ENCODE measurements at places on chromosomes 2 and 18.

GRCh38 chr2:215884451-215885087 is 128.8 kb downstream of the MREG start:
- DNase-seq: no peak

DNA sequence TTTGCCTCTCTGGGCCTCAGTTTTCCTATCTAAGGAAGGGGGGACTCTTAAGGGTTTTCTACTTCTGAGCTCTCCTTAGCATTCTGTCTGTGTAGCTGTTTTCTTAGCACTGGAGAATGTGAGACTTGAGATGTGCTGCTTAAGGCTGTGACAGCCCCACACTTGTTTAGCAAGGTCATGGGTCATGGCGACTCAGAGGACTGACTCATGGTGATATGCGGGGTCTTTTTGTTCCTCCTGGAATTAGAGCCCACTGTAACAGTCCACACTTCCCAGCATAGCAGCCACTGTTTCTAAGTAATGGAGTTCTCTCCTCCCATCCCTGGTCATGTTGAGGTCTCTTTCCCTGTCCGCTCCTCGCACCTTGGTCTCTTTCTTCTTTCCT is 4.1 kb upstream of the LPIN1 start:
- DNase-seq: no peak

DNA sequence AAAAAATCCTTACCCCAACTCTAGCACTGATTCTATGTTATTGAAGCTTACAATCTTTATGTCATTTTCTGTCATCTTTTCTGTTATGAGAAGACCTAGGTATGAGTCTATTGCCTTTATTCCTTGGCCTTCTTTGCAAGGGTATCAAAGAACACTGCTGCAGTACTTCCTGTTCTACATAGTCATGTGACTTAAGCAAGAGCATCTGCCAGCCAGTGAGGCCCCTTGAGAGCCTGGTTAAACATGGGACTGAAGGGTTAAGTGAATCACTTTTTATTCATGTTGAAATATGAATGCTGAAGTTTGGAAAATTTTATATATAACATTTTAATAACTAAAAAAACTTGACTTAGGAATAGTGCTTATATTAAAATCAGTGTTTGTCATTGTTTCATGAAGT is 844 bp upstream of the CPS1 start:
- no peak for DNase-seq

DNA sequence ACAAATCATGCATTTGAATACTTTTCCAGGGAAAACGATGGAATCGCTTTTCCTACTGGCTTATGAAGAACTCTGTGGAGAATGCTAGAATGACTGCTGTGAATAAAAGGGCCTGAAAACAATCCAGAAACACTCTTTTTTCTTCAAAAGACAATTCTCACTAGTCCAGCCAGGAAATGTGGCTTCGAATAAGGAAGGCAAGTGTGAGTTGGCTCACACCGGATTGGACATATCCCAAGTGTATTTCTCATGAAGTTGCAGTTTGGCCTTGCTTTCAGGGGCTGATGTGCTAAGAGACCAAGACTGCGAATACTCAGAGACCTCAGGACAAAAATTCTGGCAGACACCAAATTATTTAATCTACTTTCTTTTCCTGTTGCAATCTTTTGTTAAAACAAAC is 54.1 kb downstream of the FIGN start:
- peak; percentile 34 for DNase-seq

GRCh38 chr18:40109252-40110049 is 1845.6 kb upstream of the PIK3C3 start:
- DNase-seq: no peak

GRCh38 chr2:127348426-127349000 is 39.3 kb downstream of the MAP3K2 start:
- no peak for DNase-seq

DNA sequence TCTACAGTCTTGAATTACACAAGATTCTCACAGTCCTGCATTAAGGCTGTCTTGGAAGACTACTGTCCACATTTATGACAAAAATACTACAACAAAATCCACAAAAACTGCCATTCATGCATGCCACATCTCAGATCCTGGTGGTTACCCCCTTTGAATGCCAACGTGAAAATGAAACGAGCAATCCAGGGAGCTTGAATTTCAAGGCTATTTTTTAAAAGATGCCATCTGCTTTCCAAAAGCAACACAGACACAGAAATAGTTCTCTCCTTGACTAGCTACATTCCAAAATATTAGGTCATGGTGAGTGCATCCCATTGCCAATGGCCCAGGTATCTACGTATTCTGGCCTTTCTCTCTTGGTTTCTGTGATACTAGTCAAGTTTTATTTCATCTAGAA is 36.3 kb downstream of the IRS1 start:
- no peak for DNase-seq

- no peak for DNase-seq
These were observed 21.7 kb upstream of the AP1S3 start for GRCh38 chr2:223859070-223859469.

- DNase-seq: no peak
These were observed 43.4 kb upstream of the SCN1A start for GRCh38 chr2:166171216-166171615.

DNA sequence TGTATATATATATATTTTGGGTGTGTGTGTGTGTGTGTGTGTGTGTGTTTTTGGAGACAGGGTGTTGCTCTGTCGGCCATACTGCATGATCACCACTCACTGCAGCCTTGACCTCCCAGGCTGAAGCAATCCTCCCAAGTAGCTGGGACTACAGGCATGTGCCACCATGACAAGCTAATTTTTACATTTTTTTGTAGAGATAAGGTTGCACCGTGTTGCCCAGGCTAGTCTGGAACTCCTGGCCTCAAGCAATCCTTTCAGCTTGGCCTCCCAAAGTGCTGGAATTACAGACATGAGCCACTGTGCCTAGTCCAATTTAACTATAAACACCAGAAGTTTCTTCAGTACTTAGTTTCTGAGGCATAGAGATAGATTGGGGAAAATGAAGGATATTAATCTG is 18.3 kb downstream of the LIMS1 start:
- no peak for DNase-seq

GRCh38 chr18:57627488-57627887 is 5.9 kb upstream of the NARS1 start:
- DNase-seq: no peak

- DNase-seq: no peak
These were observed 27.7 kb downstream of the KLHL29 start for GRCh38 chr2:23412556-23413155.

DNA sequence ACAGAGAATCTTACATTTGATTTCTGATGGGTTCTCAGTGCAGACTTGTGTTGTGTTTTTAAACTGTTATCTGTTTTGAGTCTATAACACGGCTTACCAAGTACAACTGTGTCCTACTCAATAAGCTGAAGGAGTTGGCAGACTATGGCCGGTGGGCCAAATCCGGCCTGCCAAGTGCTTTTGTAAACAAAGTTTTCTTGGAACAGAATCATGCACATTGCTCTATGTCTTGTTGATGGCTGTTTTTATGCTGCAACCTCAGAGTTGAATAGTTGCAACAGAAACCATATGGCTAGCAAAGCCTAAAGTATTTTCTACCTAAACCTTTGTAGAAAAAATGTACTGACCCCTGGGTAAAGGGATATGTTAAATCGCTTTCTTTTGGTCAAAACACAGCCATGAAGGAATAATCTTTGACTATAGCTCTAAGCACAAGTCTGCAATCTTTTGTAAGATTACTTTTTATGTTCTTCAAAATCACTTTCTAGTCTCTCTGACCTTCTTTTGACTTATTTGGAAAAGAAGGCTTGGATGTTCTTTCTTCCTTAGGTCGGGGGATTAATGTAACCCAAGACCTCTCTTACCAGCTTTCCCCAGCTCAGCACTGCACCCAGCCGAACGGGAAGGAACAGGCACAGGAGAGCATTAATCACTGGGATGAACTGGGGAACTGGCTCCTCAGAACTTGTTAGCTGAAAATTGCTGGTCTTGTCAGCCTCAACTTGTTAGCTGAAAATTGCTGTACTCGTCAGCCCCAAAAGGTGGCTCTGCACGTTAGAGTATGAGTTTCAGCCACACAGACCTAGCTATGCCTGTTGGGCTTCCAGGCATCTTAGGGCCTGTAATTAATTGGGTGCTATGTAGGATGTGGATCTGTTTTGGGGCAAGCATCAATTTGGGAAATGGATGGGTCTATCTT is 75.4 kb downstream of the CD8B2 start:
- DNase-seq: no peak

GRCh38 chr18:2907550-2908135 is 60.8 kb downstream of the EMILIN2 start:
- no peak for DNase-seq

DNA sequence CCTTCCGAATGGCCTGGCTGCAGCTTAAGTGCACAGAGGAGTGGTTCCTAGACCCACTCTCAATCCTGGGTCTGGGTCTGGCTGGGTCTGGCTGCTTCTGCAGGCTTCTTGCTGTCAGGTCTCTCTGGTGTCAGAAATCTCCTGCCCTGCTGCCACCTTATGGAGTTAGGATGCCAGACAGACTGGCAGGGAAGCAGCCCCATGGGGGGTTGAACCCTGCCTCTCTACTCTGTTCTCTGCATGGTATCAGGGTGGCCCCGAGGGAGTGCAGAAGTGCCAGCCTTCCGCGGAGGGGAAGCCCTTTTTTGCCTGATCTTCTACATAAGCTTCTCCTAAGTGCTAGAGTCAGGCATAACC is 89.4 kb downstream of the ZCCHC2 start:
- DNase-seq: no peak

DNA sequence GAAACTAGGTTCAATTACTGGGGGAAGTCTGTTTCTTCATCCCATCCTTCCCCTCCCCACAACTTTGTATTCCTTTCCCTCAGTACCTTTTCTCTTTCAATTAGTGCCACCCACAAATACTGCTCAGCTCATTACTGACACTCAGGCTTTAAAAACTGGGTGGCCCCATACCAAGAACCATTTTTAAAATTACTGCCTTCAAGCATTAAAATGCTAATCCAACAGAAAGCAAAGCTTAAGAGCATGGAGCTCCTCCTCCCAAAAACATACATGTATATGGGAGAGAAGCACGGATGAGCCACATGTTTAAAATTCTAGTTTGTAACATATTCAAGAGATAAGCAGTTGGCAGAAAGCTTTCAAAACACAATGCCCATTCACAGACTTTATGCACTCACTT is 44.0 kb downstream of the IRS1 start:
- no peak for DNase-seq

DNA sequence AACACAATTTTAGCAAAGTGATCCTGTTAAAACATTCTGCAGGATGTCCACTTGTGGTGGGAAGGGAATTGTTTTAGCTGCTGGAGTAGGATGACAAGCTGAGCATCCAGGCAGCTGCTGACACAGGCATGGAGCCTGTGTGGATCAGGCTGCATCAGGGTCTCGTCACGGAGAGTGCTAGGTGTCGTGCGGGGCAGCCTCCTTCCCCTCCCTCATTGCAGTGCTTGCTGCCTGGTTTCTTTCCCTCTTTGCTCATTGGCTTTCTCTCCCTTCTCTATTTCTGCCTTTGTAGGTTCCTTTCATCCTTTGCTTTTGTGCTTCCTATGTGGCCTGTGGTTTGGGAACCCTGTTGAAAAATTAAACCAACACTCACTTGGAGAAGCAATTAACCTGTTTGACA is 172.9 kb downstream of the TPGS2 start:
- DNase-seq: no peak

GRCh38 chr2:60047944-60048525 is 505.4 kb downstream of the BCL11A start:
- no peak for DNase-seq

- DNase-seq: no peak
These were observed 17.5 kb upstream of the LONRF2 start for GRCh38 chr2:100339823-100340222.

GRCh38 chr2:62142054-62142453 is 53.9 kb upstream of the B3GNT2 start:
- DNase-seq: no peak

- DNase-seq: no peak
These were observed 141.9 kb upstream of the NETO1 start for GRCh38 chr18:73009691-73010090.

DNA sequence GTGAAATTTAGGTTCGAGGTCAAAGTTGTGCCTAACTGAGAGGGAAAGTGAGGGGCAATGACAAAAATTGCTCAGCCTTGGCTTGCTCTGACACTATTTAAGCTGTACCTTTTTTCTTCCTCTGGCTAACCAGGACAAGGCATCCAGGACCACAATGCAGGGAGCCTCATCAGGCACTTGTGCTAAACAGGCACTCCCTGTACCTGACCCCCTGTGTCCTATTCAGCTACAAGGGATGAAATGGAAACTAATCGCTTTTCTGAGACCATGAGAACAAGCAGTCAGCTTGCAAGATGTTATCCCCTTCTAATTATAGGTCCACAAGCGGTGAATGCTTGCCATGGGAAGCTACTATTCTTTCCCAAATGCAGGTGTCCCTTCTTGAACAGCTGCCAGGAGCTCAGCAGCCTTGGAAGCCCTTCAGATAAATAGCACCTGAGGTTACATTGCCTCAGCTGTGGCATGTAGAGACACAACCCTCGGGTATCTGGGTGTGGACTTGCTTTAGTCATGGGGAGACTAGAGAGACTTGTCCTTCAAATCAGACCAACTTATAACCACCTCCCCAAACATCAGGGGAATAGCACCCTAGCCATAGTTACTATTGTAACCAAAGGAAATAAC is 19.1 kb upstream of the ITGA6 start:
- DNase-seq: no peak

GRCh38 chr2:106770986-106771385 is 115.0 kb downstream of the ST6GAL2 start:
- no peak for DNase-seq

GRCh38 chr18:75923169-75923568 is 495.7 kb upstream of the SMIM21 start:
- DNase-seq: peak; percentile 64

- no peak for DNase-seq
These were observed 32.8 kb upstream of the DOCK10 start for GRCh38 chr2:225074919-225075681.

DNA sequence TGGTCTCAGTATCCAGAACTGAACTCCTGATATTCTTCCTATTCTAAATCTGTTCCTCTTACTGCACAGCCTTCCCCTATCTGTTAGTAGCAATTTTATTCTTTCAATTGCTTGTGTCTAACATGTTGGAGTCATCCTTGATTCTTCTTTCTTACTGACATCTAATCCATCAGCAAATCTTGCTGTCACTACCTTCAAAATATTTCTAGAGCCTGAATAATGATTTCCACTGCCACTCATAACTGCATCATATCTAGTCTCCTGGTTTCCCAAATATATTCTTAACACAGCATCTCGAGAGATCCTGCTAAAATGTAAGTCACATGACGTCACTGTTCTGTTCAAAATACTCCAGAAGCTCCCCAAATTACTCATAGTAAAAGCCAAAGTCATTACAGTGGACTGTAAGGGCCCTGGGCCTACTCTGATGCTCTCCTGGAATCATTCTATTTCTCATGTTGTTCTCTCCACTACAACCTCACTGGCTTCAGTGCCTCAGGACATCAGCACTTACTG is 95.2 kb downstream of the THSD7B start:
- no peak for DNase-seq

- no peak for DNase-seq
These were observed 278.6 kb downstream of the SLC8A1 start for GRCh38 chr2:40173276-40173675.

All from left hindlimb (tissue), 1 donor.